Globus pallidus (tissue), 1 donor: ENCODE measurements at places on chromosomes 5 and 9.

- DNase-seq, result no peak
These were observed 63.1 kb downstream of the TRPM6 start for GRCh38 chr9:74824654-74825053.

DNA sequence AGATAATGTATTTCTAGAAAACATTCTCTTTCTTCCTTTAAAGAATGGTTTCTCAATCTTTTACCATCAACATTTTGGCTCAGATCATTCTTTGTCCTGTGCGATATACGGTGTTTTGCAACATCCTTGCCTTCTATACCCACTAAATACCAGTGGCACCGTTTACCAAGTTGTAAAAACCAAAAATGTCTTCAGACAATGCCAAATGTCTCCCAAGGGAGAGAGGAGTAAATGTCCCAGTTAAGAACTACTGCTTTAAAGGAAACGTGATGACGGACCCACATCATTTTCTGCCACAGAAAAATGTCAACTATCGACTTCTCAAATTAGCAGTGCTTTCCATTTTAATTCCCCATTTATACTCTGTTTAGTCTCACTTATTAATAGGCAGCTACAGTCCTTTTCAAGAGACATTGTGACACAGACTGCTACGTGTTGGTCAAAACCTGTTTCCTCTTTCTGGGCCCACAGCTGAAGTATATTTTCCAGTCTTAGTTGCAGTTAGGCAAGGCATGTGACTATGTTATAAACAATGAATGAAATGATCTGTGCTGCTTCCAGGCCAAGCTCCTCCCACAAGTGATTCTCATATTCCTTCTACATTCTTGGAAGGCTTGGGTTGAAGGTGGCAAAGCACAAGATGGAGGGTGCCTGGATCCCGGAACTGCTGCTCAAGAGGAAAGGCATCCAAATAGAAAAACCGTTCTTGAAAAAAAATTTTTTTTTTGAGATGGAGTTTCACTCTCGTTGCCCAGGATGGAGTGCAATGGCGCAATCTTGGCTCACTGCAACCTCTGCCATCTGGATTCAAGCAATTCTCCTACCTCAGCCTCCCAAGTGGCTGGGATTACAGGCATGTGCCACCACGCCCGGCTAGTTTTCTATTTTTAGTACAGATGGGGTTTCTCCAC lies 8.8 kb downstream of the PRXL2C start:
- peak; percentile 31 for DNase-seq

DNA sequence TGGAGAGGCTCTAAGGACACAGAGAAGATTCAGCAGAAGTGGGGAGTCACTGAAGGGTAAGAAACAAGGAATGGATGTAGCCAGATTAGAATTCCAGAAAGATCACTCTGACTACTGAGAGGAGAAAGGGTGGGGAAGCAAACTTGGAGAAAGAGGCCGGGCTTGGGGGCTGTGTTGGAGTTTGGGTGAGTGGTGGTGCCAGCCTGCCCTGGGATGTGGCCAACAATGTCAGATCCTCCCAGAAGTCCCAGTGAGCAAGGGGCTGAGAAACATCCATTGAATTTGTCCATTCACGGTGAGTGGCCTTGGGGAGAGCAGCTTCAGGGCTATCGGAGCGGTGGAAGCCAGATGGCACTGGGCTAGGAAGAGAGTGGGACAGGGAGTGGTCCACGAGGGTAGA lies 60.4 kb downstream of the COL15A1 start:
- no peak for DNase-seq

GRCh38 chr9:120609636-120610035 lies 29.7 kb upstream of the CDK5RAP2 start:
- DNase-seq, result no peak

DNA sequence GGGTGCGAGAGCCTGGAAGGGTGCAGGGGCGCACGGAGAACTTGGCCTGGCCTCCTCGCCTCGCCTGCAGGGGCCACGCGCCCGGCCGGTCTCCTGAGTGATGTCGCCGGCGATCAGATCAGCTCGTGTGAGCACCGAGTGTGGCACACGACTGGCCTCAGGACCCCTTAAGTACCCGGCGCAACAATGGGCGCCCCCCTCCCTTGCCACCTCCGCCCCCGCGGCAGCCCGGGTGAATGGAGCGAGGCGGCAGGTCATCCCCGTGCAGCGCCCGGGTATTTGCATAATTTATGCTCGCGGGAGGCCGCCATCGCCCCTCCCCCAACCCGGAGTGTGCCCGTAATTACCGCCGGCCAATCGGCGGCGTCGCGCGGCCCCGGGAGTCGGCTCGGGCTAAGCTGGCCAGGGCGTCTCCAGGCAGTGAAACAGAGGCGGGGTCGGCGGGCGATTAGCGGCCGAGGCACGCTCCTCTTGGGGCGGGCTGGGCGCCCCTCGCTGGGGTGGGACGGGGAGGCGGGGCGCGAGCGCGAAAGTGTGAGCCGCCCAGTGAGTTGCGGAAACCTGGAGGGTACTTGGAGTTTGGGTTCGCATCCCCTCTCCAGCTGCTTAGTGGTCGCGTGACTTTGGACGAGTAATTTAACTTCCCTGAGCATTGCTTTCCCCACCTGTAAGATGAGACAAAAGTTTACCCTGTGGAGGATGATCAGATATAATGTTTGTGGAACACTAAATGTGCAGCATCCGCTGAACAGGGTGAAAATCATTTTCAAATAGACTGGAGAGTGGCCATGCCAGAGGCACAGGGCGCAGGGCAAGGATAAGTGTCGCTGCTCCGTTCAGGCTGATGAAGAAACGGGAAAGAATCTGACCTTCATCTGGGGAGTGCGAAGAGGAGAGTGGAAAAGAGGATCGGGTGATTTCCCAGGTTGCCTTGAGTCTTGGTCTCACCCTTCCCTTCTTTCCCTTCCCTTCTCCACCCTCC lies at the start of gene NEUROG1:
TSS of gene NEUROG1 (minus strand) at position 145 of the 982 bp plus-strand sequence. CDS start 274 bp downstream, outside the sequence.
- DNase-seq, result no peak

GRCh38 chr5:138770977-138771376 lies 17.8 kb downstream of the CTNNA1 start:
- no peak for DNase-seq

GRCh38 chr5:9692576-9692975 lies 62.4 kb upstream of the TAS2R1 start:
- DNase-seq, result no peak

DNA sequence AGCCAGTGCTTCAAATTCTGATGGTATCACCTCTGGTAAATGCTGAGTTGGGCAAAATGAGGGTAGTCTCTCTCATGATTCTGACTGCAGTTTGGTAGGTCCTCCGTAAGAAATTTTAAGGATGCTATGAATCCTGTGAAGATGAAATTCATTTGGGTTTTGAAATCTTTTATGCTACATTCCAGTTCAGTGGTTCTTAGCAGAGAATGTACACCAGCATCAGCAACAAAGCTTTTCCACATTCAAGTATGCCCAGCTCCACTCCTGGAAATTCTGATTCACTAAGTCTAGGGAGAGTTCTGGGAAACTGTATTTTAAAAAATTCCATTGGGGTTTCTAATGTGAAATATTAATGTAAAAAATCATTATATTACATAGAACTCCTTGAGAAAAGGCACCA lies 33.6 kb upstream of the ACOT12 start:
- DNase-seq, result no peak

GRCh38 chr9:115884846-115885245 lies 268.7 kb upstream of the PAPPA start:
- no peak for DNase-seq

DNA sequence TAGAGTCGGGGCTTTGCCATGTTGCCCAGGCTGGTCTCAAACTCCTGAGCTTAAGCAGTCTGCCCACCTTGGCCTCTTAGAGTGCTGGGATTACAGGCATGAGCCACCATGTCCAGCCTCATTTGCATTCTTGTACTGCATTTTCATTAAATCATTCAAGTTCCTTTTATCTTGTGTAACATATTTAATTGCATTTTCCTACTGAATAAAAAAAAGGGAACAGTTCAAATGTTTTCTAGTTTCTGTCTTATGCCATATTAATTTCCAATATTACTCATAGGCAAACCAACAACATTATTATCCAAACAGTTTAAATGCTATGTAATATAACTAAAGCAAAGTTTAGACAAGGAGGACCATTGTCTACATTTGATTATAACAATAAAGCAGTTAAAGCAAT lies 6.1 kb downstream of the SLC31A1 start:
- no peak for DNase-seq

DNA sequence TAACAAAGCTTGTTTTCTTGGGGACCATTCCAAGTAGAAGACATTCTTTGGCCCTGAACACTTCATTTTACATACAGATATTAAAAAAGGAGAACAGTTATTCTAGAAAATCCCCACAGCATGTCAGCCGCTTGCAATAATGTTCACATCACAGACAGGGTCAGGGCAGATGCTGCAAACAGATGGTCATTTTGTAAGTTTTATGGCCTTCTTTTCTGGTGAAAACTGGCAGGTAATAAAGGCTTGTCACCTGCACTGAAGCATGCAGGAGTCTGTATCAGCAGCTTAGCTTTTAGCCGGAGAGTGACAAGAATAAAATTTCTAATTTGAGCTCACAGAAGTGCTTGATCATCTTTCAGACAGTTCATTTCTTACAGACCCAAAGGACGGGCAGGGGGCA lies 220.9 kb upstream of the DAP start:
- no peak for DNase-seq

DNA sequence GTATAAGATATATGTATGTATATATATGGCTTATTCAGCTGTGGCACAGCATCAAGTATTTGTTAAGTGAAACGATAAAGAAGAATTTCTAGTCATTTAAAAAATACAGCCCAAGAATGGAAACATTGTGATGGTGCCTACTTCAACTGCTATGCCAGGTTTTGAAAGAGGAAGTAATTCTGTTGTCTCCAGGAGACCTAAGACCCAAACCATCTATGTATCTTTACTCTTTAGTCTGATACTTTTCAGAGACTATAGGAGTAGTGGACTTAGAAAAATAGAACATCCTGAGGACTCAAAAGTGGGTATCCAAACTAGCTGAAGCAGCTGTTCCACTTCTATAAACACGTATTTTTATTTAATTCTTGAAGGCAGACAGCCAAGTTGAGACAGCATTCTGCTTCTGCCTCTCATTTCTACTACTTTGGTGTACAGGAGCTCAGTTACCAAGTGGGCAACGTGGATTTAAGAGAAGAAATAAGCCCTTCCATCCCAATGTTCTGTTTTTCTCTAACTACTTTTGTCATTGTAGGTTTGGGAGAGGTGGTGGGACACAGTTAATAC lies 110.7 kb downstream of the RPS23 start:
- no peak for DNase-seq

- peak; percentile 75 for DNase-seq
These were observed 25.3 kb upstream of the ENHO start for GRCh38 chr9:34547960-34548611.

GRCh38 chr5:132468656-132469379 lies 21.8 kb downstream of the IRF1 start:
- no peak for DNase-seq

- DNase-seq, result no peak
These were observed 34.9 kb upstream of the B4GALT1 start for GRCh38 chr9:33202018-33202417.

DNA sequence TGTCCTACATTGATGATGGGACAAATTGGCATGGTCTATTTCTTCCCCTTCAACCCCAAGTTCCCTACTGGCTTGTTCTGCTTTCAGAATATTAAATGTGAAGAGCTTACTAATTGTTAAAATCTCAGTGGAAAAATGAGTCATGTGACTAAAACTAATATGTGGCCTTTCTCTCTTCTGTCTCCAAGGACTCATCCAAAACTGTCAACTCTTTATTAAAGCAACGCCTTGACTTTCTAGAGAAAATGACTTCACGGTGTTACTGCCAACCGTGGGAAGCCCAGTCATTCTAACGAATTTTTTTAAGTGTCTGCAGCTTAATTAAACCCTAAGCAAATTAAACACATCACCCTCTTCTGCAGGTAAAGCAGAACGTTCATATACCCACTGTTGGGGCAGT lies 431.6 kb downstream of the DTWD2 start:
- DNase-seq, result no peak

- DNase-seq, result no peak
These were observed 4.6 kb downstream of the JMY start for GRCh38 chr5:79240561-79240960.

- DNase-seq, result no peak
These were observed 166.0 kb downstream of the SPATA31D1 start for GRCh38 chr9:82154573-82154972.

DNA sequence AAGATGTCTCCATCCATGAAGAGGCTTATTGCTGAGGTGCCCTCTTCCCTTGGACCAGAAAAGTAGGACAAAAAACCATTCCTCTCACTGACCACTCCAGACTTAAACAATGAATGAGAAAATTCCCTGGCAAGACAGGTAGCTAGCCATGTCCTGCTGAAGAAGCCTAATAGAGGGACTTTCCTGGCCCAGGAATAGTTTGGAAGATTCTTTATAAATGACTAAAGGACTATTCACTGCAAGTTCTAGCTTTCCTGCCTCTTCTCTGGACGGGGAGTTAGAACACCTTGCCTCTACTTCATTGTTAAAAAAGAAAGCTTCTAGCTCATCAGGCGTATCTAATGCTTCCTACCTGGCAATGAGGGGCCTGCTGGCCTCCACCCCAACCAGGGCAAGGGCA lies 153.6 kb downstream of the NR3C1 start:
- DNase-seq, result no peak

- no peak for DNase-seq
These were observed 2.7 kb downstream of the PTGER4 start for GRCh38 chr5:40682154-40683017.

DNA sequence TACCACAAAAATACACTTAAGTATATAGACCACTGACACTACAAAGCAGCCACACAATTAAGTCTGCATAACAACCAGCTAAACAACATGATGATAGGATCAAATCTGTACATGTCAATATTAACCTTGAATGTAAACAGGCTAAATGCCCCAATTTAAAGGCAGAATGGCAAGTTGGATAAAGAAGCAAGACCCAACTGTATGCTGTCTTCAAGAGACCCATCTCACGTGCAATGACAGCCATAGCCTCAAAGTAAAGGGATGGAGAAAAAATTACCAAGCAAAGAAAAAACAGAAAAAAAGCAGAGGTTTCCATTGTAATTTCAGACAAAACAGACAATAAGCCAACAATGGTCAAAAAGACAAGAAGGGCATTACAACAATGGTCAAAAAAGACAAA lies 77.3 kb upstream of the APC start:
- no peak for DNase-seq

- no peak for DNase-seq
These were observed 931.0 kb upstream of the DMAC1 start for GRCh38 chr9:8730618-8731017.

GRCh38 chr9:132234535-132234934 lies 72.7 kb downstream of the NTNG2 start:
- no peak for DNase-seq

GRCh38 chr9:80885894-80886293 lies 803.5 kb downstream of the TLE1 start:
- DNase-seq, result peak; percentile 42

- DNase-seq, result no peak
These were observed 54.8 kb downstream of the COL5A1 start for GRCh38 chr9:134696433-134696832.
